NCI-H1436 (cell line): ENCODE measurements at places on chromosomes 6 and 20.

DNA sequence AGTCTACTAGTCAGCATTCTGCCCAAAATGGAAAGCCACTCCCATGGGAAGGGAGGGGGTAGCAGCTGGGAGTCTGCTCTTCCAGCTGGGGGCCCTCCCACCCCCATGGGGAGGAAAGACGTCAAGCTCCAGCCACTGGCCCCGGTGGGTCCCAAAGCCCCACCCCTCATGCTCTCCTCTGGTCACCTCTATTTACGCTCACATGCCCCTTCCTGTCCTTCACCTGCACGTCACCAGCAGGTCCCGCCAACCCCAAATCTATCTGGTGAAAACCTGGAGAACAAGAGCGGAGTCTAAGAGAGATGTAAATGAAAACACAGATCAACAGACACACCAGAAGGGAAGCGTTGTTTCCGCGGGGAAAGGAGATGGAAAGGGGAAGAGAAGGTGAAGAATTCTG is 30.0 kb upstream of the ZBP1 start:
- DNase-seq = no peak

GRCh38 chr6:53692172-53692571 is 26.6 kb upstream of the KLHL31 start:
- DNase-seq = no peak

- DNase-seq = no peak
Measured at GRCh38 chr20:62805711-62806382, 1.2 kb downstream of the OGFR start.

DNA sequence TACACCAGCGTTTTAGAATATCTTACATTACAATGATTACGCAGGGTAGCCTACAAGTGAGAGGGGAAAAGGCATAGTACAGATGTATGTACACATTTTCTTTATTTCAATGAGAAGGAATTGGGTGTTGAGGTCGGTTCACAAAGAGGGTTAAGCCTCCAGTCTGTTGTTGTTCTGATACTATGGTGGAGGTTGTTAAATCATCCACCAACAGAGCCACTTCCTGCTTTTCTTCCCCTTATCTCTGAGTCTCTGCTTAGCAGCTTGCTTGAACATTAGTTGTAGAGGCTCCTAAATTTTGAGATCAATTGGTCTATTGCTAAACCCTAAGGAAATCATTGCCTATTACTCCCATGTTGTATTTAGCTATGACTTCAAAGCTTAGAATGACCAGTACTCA is 7.3 kb downstream of the RGS17 start:
- no peak for DNase-seq

DNA sequence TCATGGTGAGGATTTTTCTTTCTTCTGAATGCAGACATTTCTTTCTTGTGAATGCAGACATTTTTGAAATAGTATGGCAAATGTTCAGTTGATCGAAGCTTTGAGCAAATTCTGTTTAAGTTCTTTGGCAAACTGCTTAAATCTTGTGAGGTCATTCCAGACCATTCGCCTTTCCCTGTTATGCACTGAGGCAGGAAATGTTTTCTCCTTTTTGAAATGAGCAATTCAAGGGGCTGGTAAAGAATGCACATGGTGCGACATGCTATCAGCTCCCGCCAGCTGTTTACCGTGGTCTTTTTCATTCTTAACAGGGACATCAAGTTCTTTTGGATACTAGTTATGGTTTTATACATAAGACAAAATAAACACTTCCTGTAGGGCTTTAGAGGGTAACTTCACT is 112.0 kb upstream of the CCN2 start:
- no peak for DNase-seq

DNA sequence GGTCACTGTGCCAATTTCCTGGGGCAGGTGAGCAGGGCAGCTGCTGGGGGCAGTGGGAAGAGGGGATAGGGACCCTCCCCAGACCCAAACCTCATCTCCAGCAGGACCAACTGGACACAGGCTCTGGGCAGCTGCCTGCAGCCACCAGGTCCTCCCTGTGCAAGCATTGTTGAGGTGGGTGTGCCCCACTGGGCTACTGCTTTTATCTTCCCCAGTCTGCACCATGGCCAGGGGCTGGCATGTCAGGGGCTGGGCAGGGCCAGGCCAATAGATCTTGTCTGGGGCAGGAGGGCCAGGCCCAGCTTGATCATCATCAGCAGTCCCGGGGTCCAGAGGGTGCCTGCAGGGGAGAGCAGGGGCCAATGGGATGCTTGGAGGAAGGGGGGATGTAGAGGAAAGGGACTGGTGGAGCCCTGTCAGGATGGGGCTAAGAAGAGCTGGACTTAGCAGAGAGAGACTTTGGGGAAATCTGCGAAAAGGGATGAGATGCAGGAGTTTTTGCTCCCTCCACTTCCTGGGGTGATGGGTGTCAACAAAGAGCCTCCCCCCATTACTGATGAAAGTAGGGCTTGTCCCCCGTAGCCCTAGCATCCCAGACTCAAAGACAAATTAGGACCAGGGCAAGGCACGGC is 5.7 kb downstream of the EBF4 start:
- DNase-seq = no peak

- DNase-seq = no peak
Measured at GRCh38 chr20:51884561-51884960, 82.2 kb upstream of the SALL4 start.

- DNase-seq = no peak
Measured at GRCh38 chr6:136149311-136149710, 100.8 kb downstream of the MTFR2 start.

DNA sequence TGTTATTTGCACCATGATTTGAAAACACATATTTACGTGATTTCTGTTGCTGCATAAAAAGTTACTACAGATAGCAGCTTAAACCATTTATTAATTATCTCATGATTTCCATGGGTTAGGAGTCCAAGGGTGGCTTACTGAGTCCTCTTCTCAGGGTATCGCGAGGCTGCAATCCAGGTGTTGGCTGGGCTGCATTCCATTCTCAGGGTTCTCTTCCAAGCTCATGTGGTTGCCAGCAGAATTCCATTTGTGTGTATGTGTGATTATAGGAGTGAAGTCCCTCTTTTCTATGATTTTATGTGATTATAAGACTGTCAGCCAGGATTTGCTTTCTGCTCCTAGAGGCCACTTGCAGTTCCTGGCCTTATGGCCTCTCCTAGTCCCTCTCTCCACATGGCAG is 135.1 kb downstream of the FAM83B start:
- DNase-seq = no peak

- no peak for DNase-seq
Measured at GRCh38 chr20:59405226-59406200, 105.1 kb downstream of the EDN3 start.

DNA sequence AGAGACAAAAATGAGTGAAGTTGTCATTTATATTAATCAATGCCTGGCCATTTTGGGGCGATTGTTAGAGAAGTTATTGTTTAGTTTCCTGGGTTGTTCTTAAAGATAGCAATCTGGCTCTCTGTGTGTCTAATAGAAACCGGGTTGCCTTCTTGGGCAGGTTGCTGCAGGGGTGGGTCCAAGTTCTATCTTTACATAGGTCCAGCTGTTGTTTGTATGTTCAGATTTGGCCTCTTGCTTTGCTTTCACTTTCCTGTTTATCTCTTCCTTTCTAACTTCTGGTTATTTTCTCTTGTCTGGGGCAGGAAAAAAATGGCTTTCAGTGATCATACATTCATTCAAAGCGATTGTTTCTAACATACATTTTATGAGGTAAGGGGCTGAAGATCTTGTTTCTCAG is 128.4 kb upstream of the NOX3 start:
- DNase-seq = no peak

GRCh38 chr6:130324657-130325056 is 41.2 kb upstream of the TMEM200A start:
- no peak for DNase-seq

- no peak for DNase-seq
Measured at GRCh38 chr6:14660806-14661579, 543.4 kb downstream of the CD83 start.

DNA sequence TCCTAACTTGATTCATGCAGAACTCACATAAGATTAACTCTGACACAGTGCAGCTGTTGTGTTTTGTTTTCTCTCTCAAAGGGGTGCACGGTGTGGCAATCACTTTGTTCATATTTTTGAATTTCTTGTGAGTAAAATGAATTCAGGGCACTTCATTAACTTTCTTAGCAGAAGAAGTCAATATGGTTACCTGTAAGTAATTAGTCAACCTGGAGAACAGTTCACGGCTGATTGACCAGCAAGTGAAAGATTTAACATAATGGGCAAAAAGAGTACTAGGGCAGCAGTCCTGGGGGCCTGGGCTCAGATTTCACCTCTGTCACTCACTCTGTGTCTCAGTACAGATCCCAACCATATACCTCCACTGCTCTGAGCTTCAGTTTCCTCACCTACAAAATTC is 102.4 kb upstream of the SPTLC3 start:
- no peak for DNase-seq

- no peak for DNase-seq
Measured at GRCh38 chr20:2390951-2391675, 10.4 kb downstream of the TGM6 start.

GRCh38 chr6:37047689-37048402 is 42.4 kb downstream of the FGD2 start:
- DNase-seq = no peak

- no peak for DNase-seq
Measured at GRCh38 chr20:48374991-48375595, 452.7 kb downstream of the PREX1 start.

- DNase-seq = peak; percentile 15
Measured at GRCh38 chr20:38581013-38581412, at the start of gene ADIG. Gene ADIG, plus strand, starts transcription at chr20:38581197. Its CDS starts 54 bp downstream, at chr20:38581251.

DNA sequence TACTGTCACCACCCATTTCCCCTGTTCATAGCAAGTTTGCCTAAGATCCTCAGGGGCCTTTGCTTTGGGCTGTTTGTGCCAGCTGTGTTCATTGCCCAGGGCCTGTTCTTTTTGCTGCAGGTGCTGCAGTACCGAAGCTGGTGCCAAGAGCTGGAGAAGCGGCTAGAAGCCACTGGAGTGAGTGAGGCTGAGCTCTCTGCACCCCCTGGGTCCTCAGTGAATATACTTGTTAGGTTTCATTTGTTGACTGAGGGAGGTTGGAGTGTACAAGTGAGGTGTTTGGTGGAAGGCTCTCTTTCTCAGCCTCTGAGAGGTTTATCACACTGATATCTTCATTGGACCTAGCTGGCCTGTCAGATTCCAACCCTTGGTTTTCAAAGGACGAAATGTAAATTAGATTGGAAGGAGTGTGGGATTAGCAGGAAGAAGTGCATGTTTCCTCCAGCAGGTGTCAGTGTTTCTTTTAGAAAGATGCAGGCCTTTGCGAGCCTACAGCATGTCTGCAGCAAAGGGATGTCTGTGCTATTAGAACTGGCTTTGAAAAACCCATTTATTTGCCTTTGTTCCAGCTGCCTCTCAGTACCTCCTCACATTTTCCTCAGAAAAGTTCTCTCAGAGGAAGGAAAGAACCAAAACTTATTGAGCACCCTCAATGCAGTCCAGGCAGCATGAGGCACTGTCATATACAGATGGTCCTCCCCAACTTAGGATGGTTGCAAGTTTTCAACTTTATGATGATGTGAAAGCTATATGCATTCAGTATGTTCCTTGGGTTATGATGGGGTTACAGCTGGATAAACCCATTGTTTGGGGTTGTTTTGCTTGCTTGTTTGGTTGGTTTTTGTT is 8.3 kb downstream of the CEP250 start:
- DNase-seq = peak; percentile 70

DNA sequence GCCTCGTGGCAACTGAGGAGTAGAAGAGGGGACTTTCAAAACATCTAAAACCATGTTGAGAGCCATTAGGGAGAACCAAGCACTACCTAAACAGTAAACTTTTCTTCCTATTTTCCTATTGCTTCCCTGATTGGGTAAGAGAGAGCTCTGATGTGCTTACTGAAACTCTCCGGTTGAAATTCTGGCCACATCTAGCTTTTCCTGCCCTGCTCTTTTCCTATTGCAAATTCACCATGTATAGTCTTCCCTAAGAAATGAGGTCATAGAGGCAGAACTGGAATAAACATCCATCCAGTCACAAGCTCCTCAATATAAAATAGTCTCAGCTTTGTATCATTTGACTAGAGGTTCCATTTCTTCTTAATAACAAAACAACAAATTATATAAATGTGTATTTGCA is 199.5 kb upstream of the CNR1 start:
- DNase-seq = no peak

DNA sequence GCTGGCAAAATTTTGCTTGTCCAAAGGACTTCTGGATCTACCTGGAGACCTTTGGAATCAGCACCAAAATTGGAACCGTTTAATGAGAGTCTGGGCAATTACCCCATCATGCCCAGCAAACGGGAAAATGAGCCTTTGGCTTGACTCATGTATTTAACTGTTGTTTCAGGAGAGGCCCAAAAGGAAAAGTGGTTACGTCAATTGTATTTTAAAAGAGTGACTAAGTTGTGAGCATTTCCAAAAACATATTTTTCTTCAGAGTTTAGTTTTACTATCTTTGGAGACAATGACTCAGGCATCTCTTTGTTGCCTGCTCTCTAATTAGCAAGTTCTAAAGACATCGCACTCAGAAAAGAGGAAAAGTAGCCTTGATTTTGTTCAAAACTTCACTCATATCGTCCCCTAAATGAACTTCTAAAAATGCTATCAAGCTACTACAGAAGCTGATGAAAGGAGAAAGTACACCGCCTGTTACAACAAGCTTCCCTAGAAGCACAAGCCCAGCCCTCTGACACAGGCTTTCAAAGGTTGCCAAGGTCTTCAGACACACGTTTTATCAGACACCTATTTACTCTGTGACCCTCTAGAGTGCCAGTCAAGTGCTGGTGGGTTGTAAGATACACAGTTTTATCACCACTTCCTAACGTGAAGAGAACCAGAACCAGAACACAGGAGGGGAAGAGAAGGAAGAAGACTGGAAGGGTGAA is 146.2 kb downstream of the TBX18 start:
- no peak for DNase-seq

DNA sequence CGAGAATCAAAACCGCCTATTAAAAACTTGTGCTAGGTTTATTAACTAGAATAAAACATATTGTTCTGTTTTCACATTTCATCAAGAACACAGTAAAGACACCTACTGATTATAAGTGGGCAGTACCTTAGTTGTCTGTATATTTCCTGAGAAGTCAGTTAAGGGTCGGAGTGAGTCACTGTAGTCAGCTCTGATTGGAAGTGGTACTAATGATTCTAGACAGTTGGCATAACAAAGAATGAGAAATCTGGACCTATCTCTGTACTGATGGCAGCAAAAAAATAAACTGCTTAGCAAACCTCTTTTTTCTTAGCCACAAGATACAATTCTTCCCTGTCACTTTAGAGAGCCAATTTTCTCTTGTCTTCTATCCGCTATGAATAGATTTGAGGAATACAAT is 387.3 kb upstream of the ADGRB3 start:
- DNase-seq = no peak

DNA sequence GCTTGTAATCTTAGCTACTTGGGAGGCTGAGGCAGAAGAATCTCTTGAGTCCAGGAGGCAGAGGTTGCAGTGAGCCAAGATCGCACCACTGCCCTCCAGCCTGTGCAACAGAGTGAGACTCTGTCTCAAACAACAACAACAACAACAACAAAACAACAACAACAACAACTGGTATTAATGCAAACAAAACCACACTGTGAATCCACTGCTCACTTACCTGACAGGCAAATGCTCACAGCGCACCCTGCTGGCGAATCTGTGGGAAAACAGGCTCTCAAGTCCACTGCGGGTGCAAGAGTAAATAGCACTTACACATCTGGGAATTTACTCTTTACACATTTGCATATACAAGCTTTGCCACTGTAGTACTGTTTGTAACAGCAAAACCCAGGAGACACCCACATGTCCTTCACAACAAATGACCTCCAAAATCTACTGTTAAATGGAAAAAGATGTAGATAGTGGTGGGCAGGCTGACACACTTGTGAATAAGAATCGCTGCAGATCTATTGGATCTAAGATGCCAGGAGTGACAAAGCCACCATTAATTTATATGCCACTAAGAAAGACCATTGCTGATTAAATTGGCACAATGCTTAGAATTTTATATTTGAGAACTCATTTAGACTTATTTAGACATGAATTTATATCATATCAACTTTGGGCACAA is 29.3 kb downstream of the NSFL1C start:
- DNase-seq = peak; percentile 55
